AG04450 (cell line): ENCODE measurements at places on chromosomes 7 and 10.

GRCh38 chr10:36903040-36903439 lies 222.4 kb upstream of the ANKRD30A start:
- no peak for DNase-seq

- no peak for DNase-seq
Observed at GRCh38 chr7:97025983-97026714, 1.5 kb upstream of the DLX5 start.

- no peak for DNase-seq
Observed at GRCh38 chr10:88755753-88756152, 4.1 kb upstream of the LIPN start.

GRCh38 chr10:132134241-132135052 lies 52.3 kb upstream of the DPYSL4 start:
- DNase-seq, result no peak

GRCh38 chr10:112958275-112958995 lies 8.4 kb downstream of the TCF7L2 start:
- DNase-seq, result peak; percentile 84

- DNase-seq, result no peak
Observed at GRCh38 chr7:152085131-152085530, 59.7 kb downstream of the GALNT11 start.

DNA sequence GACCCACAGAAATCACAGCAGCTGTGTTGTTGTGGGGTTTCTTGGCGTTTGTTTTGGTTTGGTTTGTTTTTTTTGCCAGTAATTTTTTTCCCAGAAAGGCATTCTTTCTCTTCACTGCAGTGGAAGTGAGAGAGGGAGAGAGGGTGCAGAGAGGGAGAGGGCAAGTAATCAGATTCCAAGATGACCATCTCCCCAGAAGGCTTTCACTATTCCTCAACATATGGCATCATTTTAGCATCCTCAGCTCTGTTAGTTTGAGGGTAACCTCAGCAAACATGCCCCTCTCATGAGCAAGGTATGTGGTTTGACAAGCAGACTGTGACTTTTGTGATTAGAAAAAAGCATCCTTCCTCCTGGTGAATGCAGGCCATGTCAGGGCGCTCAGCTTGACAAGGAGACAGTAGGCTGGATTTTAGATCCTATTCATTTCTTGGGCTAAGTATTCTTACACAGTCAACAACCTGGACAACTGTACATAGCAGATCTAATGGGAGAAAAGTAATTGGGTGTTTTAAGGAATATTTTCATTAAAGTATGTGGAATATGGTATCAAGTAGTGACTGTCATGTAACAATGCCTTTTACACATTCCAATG lies 86.3 kb upstream of the PIK3CG start:
- DNase-seq, result no peak
